ENCODE measurements at places on chromosomes 3 and 15.

DNA sequence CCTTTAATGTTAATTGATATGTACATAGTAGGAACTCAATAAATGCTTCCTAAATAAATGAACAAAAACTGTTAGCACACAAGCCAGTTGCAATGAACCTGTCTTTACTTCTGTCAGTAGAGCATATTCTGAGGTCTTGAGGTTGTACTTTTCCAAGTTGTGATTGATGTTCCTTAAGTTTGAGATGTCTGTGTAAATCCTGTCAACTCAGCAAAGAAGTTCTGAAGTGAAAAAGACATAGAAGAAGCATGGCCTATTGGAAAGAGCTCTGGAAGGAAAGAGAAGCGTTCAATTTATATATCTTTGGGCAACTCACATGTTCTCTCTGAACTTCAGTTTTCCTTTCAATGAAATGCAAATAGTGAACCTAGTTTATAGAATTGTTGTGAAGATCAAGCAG lies 269.9 kb downstream of the AGBL1 start:
- no peak for DNase-seq

DNA sequence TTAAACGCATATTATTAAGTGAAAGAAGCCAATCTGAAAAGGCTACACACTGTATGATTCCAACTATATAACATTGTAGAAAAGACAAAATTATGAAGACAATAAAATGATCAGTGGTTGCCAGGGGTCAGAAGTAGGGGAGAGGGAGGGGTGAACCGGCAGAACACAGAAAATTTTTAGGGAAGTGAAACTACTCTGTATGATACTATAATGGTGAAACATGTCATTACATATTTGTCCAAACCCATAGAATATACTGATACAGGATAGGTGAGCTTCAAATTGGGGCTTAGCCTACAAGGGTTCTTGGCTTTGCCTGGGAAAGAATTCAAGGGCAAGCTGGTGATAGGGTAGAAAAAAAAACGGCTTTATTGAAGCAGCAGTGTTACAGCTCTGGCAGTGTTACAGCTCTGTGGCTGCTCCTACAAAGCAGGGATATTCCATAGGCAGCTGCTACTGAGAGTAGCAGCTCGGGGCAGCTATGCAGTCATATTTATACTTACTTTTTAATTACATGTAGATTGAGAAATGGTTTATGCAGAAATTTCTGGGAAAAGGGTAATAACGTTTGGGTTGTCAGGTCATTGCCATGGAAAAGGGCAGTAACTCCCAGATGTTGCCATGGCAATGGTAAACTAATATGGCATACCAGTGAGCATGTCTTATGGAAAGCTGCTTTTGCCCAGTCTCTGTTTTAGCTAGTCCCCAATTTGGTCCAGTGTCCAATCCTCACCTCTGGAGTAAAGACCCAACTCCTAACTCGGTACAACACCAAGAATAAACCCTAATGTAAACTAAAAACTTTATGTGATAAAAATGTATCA lies 125.1 kb upstream of the SLC25A36 start:
- no peak for DNase-seq

DNA sequence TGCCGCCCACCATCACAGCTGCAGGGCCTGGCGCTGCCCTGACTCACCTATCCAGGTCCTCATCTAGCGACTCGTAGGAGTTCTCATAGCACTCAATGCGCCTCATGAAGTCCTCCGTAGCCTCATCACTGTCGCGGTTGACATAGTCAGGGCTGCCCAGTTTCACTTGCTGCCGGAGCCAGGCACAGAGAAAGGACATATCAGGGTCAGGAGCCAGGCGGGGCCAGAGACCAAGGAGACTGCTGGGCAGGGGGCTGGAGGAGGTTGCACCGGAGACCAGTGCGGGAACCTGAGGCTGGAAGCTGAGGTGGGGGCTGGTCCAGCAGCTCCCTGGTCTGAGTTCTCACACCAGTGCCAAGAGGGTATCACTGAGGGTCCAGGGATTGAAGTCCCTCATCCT lies 18.2 kb downstream of the PFKFB4 start:
- no peak for DNase-seq

GRCh38 chr15:48541341-48542278 lies 103.9 kb downstream of the FBN1 start:
- peak; percentile 83 for DNase-seq

GRCh38 chr15:88752501-88752900 lies 50.7 kb upstream of the ACAN start:
- DNase-seq: no peak

DNA sequence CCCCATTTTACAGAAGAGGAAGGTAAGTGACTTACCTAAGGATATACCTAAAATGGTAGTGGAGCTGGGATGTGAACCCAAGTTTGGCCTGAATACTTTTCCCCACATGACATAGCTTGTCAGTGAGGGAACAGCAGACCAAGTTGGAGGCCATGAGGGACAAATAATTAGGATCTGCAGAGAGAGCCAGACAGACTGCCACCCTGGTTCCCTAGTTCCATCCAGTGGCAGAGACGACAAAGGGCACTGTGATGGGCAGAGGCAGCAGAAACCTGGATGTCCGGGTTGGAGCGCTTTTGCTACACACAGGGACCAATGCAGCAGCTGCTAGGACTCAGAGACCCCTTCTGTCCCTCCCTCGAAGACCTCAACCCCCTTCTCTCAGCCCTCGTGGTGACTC lies 1.2 kb downstream of the CPLX3 start:
- no peak for DNase-seq

GRCh38 chr3:186849374-186849975 lies 7.0 kb downstream of the ADIPOQ start:
- peak; percentile 38 for DNase-seq
